Uterus (tissue), 4 donors: ENCODE measurements at places on chromosomes 11 and 22.

DNA sequence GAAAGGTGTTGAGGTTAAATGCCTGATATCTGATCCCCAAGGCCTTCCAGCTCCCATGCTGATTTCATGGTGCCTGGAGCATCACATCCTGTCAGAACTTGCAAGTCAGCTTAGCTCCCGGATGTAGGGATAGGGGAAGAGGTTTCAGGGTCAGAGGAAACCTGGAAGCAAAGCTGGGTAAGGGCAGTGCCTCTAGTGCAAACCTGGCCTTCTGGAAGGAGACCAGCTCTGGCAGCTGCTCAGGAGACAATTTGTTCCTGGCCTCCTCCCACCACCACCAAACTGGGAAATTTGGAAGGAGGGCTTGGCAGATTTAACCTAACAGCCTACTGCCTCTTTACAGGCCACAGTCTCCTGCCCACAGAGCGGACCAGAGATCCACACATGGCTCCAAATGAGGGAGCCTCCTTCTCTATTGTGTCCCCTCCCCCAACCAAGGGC lies 9.2 kb upstream of the TSKU start:
- DNase-seq: peak; percentile 68

GRCh38 chr11:10496296-10496936 lies 41.4 kb downstream of the AMPD3 start:
- no peak for DNase-seq

- DNase-seq: no peak
These were observed 2423.5 kb upstream of the RAG2 start for GRCh38 chr11:39021539-39021938.

GRCh38 chr22:27576413-27576812 lies 225.1 kb downstream of the MN1 start:
- no peak for DNase-seq

GRCh38 chr11:31824332-31824878 lies 13.3 kb upstream of the PAX6 start:
- DNase-seq: no peak
